ENCODE measurements at places on chromosomes 6 and 20.

DNA sequence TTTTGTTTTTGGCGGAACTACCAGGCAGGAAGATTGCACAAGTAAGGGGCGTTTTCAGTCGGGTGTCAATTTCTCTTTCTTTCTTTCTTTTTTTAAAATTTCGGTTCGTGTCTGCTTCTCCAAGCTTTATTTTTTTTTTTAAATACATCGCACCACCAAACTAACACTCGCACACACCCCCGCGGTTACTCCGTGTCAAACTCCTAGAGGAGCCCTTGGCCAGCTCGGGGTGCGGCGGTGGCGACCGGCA is 338 bp downstream of the UTRN start:
- H3K4me1 ChIP-seq: peaks cover 31% of the 10 kb centered on the region
- H3K27ac ChIP-seq: peak overlapping the region; percentile 76
- DNase-seq: no peak
- H3K4me3 ChIP-seq: peak overlapping the region; percentile 98
- no peaks in the 10 kb centered on the region for H3K27me3 ChIP-seq
- no peaks in the 10 kb centered on the region for H3K36me3 ChIP-seq

- H3K4me3 ChIP-seq: no peak overlapping the region
- no peaks in the 10 kb centered on the region for H3K4me1 ChIP-seq
These were observed 14.5 kb downstream of the TREM1 start for GRCh38 chr6:41271901-41272395.

DNA sequence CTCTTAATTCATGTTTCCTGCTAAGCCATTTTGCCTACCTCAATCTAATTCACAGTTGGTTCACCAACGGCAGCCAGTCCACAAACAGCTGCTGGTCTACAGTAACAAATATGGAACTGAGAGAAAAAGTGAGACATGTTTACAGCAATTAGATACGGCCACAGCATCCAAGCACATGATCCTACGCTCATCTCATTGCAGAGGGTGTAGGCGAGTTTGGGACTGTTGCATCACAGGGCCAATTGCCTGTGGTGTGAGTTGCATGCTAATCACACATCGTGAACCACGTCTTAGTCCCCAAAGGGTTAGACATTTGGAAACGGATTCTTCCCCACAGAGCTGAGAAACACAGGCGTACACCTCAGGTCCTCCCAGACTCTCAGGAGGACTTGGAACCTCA is 166.9 kb downstream of the EYA2 start:
- H3K27ac ChIP-seq: no peak overlapping the region
- H3K4me3 ChIP-seq: no peak overlapping the region

DNA sequence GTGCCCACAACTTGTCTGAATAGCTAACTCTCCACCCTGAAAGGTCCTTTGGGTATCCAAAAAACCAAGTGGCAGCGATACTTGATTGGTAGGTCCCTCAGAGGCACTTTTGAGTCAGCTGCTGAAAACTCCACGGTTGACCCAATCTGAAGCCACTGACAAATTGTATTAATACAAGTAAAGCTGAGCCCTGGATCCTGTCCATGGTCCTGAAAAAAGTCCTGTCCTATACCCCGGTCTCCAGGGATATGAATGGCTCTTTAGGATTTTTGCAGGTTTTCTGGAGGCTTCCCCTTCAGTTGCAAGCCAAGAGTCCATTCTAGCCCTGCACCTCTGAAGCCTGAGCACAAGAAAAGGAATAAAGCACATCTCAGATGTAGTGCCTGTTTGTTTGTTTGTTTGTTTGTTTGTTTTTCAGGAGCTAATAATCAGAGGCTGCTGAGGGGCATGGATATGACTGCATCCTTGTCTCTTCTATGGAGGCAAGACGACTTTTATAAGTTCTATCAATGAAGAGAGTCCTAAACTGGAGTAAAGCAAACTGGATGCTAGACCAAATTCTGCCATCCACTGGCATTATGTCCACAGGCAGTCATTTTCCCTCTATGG is 1.7 kb upstream of the SLC12A5 start:
- peaks cover 5% of the 10 kb centered on the region for H3K4me1 ChIP-seq
- no peak overlapping the region for H3K4me3 ChIP-seq
- no peaks in the 10 kb centered on the region for H3K36me3 ChIP-seq

DNA sequence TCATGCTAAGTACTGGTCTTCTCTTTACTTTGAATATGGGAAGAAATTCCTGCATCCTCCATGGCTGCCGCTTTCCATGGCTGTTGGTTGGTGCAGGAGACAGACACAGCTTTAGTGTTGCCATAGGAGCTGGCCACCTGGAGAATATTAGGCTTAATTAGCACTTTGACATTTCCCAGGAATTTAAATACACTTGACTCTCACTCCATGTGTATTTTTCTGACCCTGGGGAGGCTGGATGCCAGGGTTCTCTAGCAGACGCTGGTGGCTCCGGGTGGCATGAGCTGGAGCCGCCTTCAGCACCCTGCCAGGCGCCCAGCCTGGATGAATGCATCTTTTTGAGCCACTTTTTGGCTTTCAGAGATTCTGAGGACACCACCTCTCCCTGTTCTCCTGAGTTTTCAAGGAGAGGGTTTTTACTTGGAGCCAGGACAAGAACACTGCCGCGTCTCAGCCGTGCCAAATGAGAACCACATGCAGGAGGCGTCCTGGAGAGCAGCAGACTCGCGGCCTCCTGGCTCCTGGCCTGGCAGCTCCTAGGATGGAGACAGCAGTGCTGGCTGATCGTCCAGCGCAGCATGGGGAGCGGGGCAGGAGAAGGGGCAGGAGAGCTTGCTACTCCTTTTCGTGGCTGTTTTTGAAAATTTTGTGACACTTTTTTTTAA is 258.8 kb downstream of the SMOC2 start:
- H3K36me3 ChIP-seq: no peaks in the 10 kb centered on the region
- H3K27ac ChIP-seq: no peak overlapping the region
- H3K4me3 ChIP-seq: no peak overlapping the region
- no peak for DNase-seq

- no peaks in the 10 kb centered on the region for H3K27me3 ChIP-seq
- DNase-seq: no peak
- no peak overlapping the region for H3K27ac ChIP-seq
- H3K36me3 ChIP-seq: no peaks in the 10 kb centered on the region
- H3K4me3 ChIP-seq: no peak overlapping the region
These were observed 9.9 kb upstream of the ASCC3 start for GRCh38 chr6:100891079-100891478.

GRCh38 chr20:44288252-44288651 is 22.8 kb downstream of the FITM2 start:
- no peak overlapping the region for H3K4me3 ChIP-seq
- no peaks in the 10 kb centered on the region for H3K36me3 ChIP-seq
- H3K27ac ChIP-seq: no peak overlapping the region
- H3K4me1 ChIP-seq: no peaks in the 10 kb centered on the region

DNA sequence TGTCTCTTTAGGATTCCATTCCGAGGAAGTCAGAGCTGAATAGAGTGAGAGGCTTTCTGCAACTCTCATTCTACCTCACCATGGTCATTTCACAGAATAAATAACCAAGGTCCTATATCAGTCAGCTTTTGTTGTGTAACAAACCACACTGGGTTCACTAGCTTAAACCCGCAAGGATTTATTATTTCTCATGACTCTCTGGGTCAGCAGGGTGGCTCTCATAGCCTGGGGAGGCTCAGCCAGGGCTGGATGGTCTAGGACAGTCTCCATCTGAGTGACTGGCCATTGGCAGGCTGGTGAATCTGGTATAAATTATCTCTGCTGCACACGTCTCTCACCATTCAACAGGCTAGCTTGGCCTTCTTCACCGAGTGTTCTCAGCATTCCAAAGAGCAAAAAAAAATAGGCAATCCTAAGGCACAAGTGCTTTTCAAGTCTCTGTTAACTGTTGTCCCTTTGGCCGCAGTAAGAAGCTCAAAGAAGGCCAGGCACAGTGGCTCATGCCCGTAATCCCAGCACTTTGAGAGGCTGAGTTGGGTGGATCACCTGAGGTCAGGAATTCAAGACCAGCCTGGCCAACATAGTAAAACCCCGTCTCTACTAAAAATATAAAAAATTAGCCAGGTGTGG is 39.7 kb downstream of the ISM1 start:
- H3K4me1 ChIP-seq: peaks cover 34% of the 10 kb centered on the region
- no peak for DNase-seq
- 0 out of 2 replicates have a peak, but pooled peaks cover 3% of the 10 kb centered on the region for H3K36me3 ChIP-seq
- H3K27ac ChIP-seq: no peak overlapping the region

GRCh38 chr6:130838951-130839350 is 11.7 kb downstream of the SMLR1 start:
- no peak for DNase-seq
- no peaks in the 10 kb centered on the region for H3K4me1 ChIP-seq
- no peak overlapping the region for H3K27ac ChIP-seq

GRCh38 chr6:142474531-142475289 is 172.9 kb downstream of the ADGRG6 start:
- H3K27ac ChIP-seq: no peak overlapping the region
- no peaks in the 10 kb centered on the region for H3K36me3 ChIP-seq
- peaks cover 9% of the 10 kb centered on the region for H3K4me1 ChIP-seq
- peak; percentile 10 for DNase-seq

DNA sequence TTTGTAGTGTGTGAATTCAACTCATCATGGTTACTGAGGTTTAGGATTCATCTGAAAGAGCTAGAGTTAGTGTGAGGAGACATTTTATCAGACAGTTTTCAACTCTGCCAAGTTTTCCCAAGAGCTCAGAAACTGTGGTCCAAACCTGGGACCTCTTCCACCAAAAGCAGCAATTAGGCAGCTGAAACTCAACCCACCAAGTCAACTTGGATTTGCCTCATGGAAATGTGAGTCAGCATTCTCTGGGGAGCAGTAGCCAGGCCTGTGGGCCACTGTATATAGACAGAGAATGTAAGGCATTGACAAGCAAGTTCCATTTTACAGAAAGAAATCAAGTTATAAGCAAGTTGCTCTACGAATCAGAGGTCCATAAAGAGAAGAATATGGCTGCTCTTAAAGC is 178.8 kb upstream of the HDDC2 start:
- H3K27me3 ChIP-seq: no peaks in the 10 kb centered on the region
- H3K27ac ChIP-seq: no peak overlapping the region
- H3K36me3 ChIP-seq: no peaks in the 10 kb centered on the region
- no peak for DNase-seq
- no peaks in the 10 kb centered on the region for H3K4me1 ChIP-seq

GRCh38 chr20:64233725-64234124 is 21.8 kb upstream of the PCMTD2 start:
- no peaks in the 10 kb centered on the region for H3K36me3 ChIP-seq
- H3K27ac ChIP-seq: no peak overlapping the region

DNA sequence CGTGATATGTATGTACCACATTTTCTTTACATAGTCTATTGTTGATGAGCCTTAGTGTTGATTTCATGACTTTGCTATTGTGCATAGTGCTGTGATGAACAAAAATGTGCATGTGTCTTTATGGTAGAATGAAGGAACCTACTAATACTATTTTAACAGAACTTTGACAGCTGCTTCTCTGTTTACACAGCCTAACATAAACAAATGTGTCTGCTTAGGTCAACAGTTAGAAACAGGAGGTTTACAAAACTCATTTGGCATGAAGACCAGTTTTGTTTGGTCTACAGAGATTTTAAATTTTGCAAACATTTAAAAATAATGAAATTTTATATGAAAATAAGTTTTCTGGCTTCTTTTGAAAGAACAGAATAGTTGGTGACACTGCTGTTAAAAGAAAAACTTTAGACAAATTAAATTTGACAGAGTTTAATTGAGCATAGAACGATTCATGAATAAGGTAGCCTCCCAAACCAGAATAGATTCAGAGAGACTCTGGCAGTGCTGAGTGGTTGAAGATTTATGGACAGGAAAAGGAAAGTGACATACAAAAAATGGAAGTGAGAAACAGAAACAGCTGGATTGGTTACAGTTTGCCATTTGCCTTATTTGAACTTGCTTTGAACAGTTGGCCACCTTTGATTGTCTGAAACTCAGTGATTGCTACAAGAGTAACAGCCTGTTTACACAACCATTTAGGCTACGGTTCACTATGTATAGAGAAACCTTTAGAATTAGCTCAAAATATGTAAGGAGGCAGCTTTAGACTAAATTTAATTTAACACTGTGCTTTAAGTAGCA is 715.8 kb upstream of the HS3ST5 start:
- no peak for DNase-seq
- no peaks in the 10 kb centered on the region for H3K27me3 ChIP-seq
- H3K4me1 ChIP-seq: no peaks in the 10 kb centered on the region
- no peak overlapping the region for H3K27ac ChIP-seq
- no peak overlapping the region for H3K4me3 ChIP-seq
- no peaks in the 10 kb centered on the region for H3K36me3 ChIP-seq

- H3K36me3 ChIP-seq: peaks cover 31% of the 10 kb centered on the region
- H3K27me3 ChIP-seq: no peaks in the 10 kb centered on the region
- H3K27ac ChIP-seq: no peak overlapping the region
- H3K4me1 ChIP-seq: no peaks in the 10 kb centered on the region
- no peak overlapping the region for H3K4me3 ChIP-seq
These were observed 119.5 kb downstream of the SCAF8 start for GRCh38 chr6:154852687-154853086.

DNA sequence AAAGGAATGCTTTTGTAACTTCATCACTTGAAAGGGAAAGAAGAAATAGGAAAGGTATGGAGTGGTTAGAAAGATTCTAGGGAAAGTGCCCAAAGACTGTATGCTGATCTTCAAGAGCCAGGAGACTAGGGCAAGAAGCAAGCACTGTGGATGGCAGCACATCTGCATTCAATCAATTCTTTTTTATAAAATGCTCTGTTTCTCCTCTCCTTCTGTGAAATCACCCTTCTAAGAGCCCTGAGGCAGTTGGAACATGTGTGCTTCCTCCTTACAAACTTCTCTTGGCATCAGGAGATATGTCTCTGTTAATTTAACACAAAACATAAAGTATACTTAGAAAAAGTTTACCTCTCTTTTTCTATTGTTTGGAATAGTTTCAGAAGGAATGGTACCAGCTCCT is 1162.2 kb upstream of the GJE1 start:
- H3K4me3 ChIP-seq: no peak overlapping the region
- no peak for DNase-seq
- no peaks in the 10 kb centered on the region for H3K4me1 ChIP-seq
- no peak overlapping the region for H3K27ac ChIP-seq
- H3K36me3 ChIP-seq: no peaks in the 10 kb centered on the region

GRCh38 chr6:55892749-55893357 is 17.5 kb upstream of the BMP5 start:
- no peaks in the 10 kb centered on the region for H3K27me3 ChIP-seq
- H3K27ac ChIP-seq: no peak overlapping the region
- no peaks in the 10 kb centered on the region for H3K36me3 ChIP-seq

GRCh38 chr6:88248709-88249321 is 82.7 kb upstream of the CNR1 start:
- no peaks in the 10 kb centered on the region for H3K27me3 ChIP-seq
- no peak overlapping the region for H3K4me3 ChIP-seq
- H3K36me3 ChIP-seq: no peaks in the 10 kb centered on the region
- H3K27ac ChIP-seq: no peak overlapping the region

DNA sequence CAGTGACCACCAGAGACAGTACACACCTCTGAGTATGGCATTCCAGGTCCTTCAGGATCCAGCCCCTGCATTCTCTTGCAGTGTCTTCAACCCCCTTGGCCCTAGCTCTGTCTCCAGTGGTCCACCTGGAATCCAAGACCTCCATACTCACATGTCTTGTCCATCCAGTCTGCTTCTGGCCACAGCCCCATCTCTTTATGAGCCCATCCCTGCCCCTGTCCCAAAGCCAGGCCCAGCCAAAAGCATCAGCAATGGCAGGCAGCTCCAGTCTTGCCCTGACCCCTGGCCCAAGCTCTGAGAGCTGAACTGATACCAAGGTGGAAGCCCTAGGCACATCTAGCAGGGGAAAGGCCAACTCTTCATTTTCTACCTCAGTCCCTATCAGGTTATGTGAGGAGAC is 119.6 kb upstream of the PTPRT start:
- no peak overlapping the region for H3K27ac ChIP-seq
- no peaks in the 10 kb centered on the region for H3K27me3 ChIP-seq
- H3K4me3 ChIP-seq: no peak overlapping the region
- no peaks in the 10 kb centered on the region for H3K36me3 ChIP-seq
